ENCODE measurements at places on chromosomes 3 and 15.

GRCh38 chr3:194375473-194376240 lies 6.1 kb upstream of the LRRC15 start:
- no peak for DNase-seq

DNA sequence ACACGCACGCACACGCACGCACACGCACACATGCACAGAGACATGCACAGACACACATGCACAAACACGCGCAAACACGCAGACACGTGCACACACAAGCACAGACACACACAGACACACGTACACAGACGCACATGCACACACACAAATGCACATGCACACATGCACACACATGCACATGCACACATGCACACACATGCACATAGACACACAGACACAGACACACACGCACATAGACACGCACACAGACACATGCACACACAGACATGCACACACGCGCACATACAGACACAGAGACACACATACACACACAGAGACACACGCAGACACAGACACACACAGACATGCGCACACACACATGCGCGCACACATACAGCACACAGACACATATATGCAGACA lies 26.4 kb upstream of the PIGZ start:
- DNase-seq, result no peak

- DNase-seq, result no peak
Measured at GRCh38 chr3:5056111-5056391, 66.0 kb upstream of the ARL8B start.

DNA sequence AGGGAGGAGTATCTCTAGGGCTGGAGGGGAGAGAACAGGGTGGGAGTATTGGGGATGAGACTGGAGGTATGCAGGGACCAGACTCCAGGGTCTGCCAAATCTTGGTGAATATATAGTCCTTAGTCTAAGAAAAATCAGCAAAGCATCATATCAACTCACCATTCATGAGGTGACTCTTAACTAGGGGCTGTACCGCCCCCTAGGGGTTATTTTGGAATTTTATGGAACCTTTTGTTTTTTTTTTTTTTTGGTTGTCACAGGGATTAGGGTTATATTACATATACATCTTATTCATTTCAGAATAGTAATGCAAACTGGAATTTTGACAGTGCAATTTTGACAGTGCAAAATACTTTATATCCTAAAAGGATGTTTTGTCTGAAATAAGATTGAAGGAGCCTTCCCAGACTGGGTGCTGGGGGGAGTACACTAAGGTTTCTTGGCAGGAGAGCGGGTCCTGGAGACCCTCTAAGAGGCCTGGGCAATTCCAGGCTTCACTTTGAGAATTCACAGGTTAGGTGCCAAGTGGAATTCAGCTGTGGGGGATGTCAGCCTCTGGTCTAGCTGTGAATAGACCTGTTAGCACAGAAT lies 7.5 kb downstream of the CMTM7 start:
- DNase-seq, result peak; percentile 64

DNA sequence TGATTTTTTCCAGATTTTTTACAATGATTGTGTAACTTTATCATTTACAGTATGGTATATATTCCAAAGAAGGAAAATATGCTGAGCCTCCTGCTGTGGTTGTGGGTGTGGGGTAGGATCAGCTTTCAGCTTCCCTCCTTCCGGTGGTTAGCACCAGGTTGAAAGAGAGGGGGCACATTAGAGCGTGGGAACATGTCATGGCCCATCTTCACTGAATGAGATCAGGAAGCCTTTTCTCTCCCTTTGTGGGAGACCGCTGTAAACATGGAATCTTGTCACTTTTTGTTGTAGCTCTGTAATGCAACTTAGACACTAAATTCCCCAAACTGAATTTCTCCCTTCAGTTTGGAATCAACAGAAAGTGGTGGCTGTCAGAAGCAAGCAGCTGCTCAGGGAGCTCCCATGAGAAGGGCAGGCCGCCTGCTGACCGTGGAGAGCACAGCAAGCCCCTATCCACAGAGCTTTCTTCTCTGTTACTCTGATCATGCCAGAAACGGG lies 86.7 kb upstream of the LIMD1 start:
- DNase-seq, result no peak

DNA sequence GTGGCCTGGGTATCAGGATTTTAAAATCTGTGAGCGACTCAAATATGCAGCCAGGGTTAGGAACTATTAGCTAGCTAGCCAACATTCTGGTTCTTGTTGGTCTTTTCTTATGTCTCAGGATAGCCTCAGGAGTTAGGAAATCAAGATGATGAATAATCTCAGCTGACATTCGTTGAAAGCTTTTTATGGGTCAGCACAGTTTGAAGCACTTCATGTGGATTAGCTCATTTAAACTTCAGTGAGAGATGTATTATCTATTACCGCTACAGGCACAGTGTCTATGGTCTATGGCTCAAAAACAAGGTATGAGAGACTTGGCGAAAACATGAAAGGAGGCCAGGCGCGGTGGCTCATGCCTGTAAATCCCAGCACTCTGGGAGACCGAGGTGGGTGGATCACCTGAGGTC lies 187.5 kb upstream of the THRB start:
- no peak for DNase-seq

GRCh38 chr3:53850895-53851294 lies 4.5 kb downstream of the IL17RB start:
- no peak for DNase-seq

GRCh38 chr3:151768393-151768930 lies 34.7 kb downstream of the AADACL2 start:
- DNase-seq, result no peak

DNA sequence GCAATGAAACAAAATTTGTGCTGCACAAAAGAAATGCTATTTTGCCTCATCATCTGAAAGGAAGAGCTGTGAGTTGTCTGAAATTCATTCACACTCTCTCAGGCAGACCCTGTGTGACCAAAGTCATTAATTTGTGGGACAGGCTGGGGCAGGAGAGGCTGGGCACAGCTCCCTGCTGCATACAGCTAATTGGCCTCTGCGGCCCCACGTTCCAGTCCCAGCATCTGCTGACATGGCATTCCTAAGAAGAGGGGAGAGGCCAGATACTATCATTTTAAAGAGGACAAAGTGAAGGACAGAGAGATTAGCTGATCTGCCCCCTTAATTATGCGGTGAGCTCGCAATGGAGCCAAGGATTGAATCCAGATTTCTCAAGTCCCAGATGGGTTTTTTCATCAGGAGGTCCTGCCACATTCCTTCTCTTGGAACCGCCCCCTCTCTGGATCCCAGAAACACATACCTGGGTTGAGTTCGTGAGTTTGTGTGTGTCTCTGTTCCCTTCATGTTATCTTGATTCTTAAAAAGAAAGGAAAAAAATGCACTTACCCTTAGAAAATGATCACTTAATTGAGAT lies 25.1 kb downstream of the POLR2M start:
- DNase-seq, result no peak

GRCh38 chr15:90376789-90377188 lies 11.3 kb upstream of the IQGAP1 start:
- DNase-seq, result no peak

DNA sequence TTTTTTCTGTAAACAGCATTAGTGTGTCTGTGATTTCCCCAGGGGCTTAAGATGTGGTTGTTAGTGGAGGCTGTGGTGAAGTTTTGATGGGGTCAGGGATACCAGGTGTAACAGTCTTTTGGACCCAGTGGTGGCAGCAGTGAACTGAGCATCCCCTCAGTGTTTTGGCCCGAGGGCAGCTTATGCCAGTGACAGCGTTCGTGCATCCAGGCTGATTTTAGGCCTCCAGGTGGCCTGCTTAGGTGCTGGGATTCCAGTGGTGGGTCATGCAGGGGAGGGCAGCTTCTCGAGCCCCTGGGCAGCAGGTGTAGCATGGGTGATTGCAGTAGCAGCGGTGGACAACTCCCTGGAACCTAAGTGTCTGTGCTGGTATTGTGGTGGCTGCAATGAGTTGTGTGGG lies 29.2 kb downstream of the STT3B start:
- DNase-seq, result no peak

DNA sequence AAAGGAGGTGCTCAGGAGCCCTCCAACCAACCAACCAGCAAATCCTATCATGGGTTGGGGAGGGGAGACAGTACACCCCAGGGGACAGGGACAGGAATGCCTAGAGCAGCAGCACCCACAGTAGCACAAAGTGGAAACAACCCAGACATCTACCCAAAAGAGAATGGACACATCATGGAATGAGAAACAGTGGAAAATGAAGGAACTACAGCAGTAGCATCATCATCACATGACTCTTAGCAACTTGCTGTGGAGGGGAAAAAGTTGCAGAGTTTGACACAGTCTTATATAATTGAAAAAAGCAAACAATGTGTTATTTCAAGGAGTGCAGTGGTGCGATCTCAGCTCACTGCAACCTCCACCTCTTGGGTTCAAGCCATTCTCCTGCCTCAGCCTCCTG lies 11.0 kb downstream of the C3orf22 start:
- peak; percentile 42 for DNase-seq

DNA sequence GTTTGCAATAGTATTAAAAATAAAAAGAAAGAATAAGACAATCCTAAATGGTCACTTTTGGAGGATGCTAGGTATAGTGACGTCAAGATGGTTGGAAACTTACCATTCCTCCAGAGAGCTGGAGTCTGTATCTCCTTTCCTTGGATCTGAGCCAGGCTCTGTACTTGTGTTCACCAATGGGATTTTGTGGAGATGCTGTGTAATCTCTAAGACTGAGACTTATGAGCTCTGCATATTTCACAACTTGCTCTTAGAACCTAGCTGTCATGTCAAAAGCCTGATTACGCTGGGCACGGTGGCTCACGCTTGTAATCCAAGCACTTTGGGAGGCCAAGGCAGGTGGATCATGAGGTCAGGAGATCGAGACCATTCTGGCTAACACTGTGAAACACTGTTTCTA lies 126.8 kb upstream of the CLSTN2 start:
- no peak for DNase-seq

DNA sequence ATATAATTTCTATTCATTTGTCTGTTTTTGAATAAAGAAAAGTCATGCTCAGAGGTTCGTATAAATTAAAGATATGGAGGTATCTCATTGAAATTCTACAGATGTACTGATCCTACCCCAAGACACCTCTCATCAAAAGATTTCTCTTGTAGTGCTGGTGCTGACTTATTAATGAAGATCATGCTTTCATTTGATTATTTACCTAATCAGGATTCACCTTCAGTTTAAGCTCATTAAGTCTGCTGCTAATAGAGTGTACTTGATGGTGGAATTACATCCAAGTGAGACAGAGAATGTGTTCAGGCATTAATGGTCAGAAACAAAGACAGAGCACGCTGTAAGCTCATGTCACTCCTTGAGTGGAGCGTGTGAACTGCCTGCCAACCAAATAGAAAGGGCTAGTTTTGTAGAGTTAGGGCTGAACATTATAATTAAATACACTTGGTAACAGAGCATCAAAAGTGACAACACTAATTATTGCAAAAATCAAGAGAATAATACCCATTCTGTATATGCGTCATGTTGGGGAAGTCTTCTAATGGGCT lies 45.5 kb downstream of the KBTBD12 start:
- DNase-seq, result no peak

GRCh38 chr15:60906146-60906674 lies 322.9 kb downstream of the RORA start:
- no peak for DNase-seq

DNA sequence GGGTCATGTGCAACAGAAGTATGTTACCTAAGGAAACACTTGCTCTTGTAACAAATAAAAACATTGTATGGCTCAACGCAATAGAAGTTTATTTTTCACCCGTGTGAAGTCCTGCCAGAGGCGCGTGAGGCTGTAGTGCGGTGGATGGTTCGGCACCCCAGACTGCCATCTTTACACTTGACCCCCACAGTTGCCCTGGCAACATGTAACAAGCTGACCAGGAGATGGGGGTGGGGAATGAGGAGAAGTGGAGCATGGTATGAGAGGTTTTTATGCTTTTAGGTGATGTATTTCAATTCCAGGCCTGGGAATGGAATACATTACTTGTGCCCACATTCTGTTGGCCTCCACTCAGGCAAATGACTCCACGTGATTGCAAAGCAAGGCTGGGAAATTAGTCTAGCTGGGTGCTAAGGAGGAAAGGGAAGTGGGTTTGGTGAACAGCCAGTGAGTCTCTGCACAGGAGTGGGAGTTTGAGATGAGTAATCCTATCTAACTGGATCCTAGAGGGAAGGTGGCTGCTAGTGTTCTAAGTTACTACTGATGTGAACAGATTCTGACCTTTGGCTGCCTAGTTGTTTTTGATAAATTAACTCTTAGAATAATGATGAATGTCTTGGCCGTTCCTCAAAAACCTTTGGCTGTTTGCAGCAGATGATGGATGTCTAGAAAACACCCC lies 33.8 kb upstream of the GREM1 start:
- peak; percentile 43 for DNase-seq

DNA sequence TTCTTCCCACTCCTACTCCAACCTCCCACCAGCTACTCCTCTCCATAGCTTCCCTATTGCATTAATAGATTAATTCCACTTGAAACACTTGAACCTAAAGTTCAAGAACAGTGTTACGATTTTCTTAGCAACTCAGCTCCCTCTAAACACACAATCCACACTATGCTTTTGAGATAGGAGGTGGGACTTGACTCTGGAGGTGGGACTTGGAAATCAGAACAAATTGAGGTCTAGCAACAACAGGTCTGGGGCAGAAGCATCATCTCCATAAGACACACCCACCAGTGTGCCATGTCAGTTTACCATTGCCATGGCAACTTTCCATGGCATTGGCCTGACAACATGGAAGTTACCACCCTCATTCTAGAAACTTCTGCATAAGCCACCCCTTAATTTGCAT lies 336.5 kb upstream of the ALCAM start:
- DNase-seq, result no peak

- no peak for DNase-seq
Measured at GRCh38 chr3:174202561-174202960, 656.6 kb upstream of the NAALADL2 start.

GRCh38 chr15:29409890-29410289 lies 140.3 kb upstream of the NSMCE3 start:
- DNase-seq, result no peak

DNA sequence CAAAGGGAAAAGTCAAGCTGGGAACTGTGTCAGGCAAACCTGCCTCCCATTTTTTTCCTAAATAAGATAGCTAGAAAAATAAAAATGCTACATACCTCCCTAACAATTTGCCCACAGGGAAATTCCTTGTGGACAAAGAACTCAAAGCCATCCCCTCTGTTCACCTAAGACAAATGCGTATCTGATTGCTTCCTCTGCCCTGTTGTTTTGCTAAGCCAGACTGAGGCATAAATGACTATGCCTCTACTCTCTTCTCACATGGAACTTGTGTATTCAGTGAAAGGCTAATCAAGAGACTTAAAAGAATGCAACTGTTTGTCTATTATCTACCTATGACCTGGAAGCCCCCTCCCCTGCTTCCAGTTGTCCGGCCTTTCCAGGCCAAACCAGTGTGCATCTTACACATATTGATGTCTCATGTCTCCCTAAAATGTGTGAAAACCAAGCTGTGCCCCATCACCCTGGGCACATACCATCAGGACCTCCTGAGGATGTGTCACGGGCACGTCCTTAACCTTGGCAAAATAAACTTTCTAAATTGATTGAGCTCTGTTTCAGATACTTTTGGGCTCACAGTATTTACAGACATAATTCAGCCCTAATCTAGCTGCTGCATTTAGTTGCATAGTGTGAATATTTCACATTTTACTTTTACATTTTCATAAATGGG lies 15.8 kb downstream of the CHD2 start:
- no peak for DNase-seq

Data from COLO829 (cell line).